Activated T-cell treated with anti-CD3 and anti-CD28 coated beads, Interleukin-2, amount 50 U/mL, for 48 hours (primary cell): ENCODE measurements at places on chromosomes 3 and 15.
A peak's percentile ranks its signal among the peaks of the same experiment; 100 is the strongest.

GRCh38 chr3:184766555-184767261 lies 45.3 kb upstream of the VPS8 start:
- no peak for DNase-seq

DNA sequence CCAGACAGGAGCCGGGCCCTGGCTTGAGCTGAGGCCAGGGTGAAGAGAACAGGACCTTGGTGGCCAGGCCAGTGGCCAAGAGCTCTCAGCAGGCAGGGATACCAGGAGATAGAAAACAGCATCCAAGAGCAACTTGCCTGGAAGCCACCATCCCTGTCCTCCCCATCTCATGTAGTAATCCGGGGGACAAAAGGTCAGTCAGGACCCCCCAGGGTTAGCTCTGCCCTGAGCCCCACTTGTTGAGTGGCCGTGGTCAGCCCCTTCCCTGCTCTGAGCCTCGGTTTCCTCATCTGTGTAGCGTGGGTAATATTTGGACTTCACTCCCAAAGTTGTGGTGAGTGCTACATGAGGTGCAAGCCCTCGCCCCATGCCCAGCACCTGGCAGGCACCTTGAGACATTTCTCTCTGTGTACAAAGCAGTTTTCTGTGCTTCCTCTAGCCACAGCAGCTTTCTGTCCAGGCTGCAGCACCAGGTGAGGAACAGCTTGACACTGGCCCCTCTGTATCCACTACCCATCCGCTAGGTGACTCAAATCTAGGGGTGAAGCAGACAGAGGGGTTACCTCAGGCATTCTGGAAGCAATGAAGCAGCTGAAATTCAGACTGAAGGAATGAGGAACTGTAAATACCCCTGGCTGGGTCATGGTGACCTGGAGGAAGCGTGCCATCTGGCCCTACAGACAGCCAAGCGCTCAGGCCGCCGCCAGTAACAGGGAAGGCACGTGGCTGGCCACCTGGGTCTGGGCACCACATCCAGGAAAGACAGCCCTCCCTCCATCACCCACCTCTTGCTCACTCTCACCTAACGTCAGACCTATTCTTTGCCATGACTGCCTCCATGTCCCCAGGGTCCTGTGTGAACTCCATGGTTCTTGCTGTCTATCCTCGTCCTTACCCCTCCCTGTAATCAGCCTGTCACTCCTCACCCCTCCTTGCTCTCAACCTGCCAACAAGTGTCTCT lies 6.7 kb downstream of the CISH start:
- peak; percentile 65 for DNase-seq

GRCh38 chr15:47890397-47891150 lies 173.3 kb downstream of the SEMA6D start:
- DNase-seq, result no peak

DNA sequence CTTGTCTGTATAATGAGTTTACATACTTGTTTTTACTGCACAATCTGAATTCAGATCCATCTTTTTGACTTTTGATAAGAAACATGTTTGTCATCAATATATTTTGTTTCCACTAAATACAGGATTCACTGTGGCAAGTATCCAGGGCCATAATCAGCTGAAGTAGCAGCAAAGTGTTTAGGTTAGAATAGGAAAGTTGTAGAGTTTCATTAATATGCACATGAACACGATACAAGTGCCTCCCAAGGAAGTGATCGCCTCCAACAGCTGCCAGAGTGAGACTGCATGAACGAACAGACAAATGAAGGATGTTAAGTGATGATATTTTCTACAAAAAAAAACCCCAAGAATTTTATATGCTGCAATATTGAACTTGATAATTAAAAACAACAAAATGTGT lies 204.3 kb downstream of the TBL1XR1 start:
- no peak for DNase-seq

GRCh38 chr3:13841826-13842225 lies 38.0 kb downstream of the WNT7A start:
- no peak for DNase-seq

- no peak for DNase-seq
Measured at GRCh38 chr3:157501863-157502262, 1.4 kb downstream of the VEPH1 start.
